ENCODE measurements at places on chromosomes 5 and 9.

DNA sequence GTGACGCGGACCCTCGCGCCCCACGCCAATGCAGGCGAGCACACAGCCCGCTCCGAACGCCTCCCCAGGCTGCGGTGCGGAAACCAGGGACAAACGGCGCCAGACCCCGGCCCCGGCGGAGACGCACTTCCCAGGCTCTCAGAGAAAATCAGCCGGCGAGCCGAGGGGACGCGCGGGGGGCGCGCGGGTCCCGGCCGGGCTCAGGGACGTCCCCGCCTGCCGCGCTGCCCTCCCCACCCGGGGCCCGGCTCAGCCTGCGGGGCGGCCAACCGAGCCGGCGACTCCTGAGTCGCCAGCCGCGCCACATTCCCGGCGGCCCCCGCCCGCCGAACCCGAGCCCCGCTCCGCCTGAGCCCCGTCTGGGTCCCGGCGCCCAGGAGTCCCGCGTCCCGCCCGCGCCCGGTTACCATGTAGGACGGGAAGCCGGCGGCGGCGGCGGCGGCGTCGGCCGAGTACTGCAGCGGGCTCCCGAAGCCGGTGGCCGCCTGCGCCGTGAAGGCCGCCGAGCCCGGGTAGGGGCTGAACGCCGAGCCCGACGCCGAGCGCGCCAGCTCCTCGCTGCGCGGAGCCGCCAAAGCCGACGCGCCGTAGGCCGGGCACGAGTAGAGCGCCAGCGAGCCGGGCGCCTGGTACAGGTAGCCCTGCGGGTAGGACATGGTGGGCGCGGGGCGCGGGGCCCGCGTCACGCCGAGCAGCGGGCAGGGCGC lies 566 bp downstream of the IRX2 start:
- no peak for DNase-seq

- no peak for DNase-seq
Measured at GRCh38 chr5:145636371-145636770, 198.8 kb downstream of the PRELID2 start.

- DNase-seq, result no peak
Measured at GRCh38 chr9:21758540-21758939, 43.9 kb upstream of the MTAP start.

DNA sequence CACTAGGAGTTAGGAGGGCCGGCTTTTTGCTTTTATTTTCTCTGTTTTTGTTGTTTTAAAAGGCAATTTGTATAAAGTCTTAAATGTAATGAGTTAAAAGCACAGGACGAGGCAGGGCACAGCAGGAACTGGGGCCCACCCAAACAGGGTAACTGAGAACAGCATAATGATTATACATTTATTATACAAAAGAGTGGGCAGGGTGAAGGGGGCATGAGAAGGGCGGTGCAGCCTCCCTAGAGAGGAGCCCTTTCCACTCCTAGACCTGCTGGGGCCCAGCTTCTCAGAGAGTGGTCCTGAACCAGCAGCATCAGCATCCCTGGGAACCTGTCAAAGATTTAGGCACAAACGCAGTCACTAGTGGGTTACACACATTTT lies 438.0 kb downstream of the AGTPBP1 start:
- no peak for DNase-seq

DNA sequence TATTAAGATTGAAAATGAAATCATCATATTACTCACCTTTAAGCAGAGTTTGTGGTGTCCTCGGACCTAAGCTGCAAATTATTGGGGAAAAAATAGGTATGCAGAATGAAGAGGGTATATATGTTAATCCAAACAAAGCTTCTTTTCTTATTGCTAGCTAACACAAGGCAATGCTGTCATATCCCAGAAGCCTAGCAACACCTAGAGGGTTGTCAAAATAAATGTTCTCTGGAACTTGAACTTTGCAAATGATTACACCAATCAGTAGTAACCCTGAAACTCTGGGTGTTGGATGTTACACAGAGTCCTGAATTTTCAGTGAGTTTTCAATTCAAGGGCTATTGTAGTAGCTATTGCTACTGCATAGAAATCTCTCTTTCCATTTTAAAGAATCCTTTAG lies at the start of gene C6:
Gene C6, minus strand, starts transcription at position 193 of the 400 bp plus-strand sequence. CDS start 10,302 bp downstream, outside the sequence.
- no peak for DNase-seq

DNA sequence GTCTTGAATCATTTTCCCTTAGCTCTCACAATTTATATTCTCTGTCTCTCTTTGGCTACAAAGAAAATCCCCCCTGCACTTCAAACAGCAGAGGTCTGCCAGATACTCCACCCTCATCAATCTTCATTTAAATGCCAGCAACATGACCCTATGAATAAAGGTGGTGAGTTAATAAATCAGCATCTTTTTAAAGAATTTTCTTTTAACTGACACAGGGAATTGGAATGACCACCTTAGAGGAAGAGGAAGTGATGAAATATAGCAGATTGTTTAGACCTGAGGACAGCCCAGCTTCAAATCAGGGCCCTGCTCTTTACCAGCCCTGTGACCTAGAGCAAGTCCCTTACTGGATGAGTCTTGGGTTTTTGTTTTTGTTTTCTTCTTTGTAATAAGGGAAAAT lies 223.1 kb upstream of the PAPPA start:
- DNase-seq, result no peak

GRCh38 chr5:39941416-39941815 lies 516.6 kb upstream of the DAB2 start:
- no peak for DNase-seq

DNA sequence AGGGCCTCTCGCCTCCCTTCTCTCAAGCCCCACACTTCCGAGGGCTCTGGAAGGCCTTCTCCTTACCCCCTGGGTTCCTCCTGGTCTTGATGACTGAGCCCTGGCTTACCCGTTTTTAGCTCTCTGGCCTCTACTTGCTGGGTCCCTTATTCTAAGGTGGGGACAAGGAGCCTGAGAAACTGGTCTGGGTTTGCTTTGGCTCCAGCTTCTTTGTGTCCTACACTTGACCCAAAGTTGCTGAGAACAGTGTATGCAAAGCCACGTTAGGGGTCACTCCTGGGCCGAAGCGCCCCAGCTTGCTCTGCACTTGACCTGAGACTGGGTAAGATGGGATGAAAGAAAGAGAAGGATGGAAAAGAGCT lies 788 bp downstream of the ZNF346 start:
- DNase-seq, result peak; percentile 54

DNA sequence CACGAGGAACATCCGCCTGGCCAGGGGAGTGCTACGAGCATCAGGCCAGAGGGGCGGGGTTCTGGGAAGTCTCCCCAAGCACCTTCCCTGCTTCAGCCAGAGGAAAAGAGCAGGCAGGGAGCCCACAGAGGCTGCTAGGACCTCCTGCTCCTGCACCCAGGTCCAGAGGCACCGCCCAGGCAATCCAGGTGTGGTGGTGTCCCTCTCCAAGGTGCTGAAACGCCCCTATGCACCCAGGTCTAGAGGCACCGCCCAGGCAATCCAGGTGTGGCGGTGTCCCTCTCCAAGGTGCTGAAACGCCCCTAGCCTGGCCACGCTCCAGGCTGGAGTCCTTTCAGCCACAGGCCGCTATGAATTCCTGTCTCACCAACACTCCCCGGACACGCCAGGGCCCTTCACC lies 10.7 kb upstream of the UBAC1 start:
- DNase-seq, result no peak

GRCh38 chr9:104747245-104747564 lies 278 bp upstream of the NIPSNAP3A start:
- DNase-seq, result no peak

GRCh38 chr9:125756518-125756917 lies 9.3 kb downstream of the PBX3 start:
- DNase-seq, result no peak

GRCh38 chr9:91056917-91057316 lies 255.3 kb downstream of the SYK start:
- DNase-seq, result no peak

DNA sequence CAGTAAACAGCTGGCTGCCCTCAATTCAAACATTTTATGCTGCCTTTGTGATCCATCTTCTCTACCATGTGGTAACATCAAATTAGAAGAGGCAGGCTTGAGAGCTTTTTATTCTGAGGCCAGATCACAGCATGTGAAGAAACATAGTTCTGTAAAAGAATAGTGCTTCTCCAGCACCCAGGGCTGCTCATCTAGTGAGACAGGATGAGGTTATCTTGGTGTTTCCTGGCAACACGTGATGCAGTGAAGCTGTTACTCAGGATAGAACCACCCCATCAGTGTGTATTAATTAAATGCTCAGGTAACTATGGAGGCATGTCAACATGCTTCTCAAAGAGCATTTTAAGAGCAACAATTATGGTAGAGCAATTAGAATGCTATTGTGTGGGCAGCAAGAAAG lies 400.5 kb upstream of the ACO1 start:
- DNase-seq, result no peak

DNA sequence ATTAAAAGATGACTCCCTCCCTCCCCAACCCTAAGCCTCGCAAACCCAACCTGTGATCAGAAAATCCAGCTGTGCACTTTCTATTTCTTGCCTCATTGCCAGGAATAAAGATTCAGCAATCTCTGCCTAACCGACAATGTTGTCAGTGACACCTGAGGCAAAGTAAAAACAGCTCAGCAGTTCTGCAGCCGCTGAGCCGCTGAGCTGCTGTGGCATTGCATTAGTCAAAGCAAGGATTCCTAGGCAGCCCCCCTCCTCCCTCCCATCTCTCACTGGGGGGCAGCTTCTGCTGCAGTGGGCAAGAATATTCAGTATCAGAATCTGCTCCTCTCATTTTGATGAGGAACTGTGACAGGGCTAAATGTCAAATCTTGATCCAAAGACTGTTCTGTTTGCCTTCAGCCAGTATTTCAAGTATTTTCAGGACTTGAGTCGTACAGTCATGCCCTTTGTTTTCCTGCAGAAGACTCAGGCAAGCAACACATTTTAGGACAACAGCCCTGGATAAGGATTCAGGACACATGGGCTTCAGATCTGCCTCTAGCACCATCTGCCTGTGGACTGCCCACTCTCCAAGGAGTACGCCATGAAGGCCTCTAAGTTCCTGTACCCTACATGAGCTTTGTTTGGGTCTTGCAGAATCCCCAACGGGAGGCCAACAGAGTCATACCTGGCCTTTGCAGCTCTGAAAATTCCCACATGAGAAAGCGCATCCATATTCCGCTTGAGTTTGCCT lies 41.1 kb upstream of the DAP start:
- DNase-seq, result peak; percentile 13

- no peak for DNase-seq
Measured at GRCh38 chr5:151661968-151662732, 24.6 kb downstream of the SPARC start.

GRCh38 chr5:6450319-6450833 lies 1.7 kb downstream of the UBE2QL1 start:
- DNase-seq, result no peak

GRCh38 chr9:16417161-16417560 lies 453.3 kb downstream of the BNC2 start:
- no peak for DNase-seq

DNA sequence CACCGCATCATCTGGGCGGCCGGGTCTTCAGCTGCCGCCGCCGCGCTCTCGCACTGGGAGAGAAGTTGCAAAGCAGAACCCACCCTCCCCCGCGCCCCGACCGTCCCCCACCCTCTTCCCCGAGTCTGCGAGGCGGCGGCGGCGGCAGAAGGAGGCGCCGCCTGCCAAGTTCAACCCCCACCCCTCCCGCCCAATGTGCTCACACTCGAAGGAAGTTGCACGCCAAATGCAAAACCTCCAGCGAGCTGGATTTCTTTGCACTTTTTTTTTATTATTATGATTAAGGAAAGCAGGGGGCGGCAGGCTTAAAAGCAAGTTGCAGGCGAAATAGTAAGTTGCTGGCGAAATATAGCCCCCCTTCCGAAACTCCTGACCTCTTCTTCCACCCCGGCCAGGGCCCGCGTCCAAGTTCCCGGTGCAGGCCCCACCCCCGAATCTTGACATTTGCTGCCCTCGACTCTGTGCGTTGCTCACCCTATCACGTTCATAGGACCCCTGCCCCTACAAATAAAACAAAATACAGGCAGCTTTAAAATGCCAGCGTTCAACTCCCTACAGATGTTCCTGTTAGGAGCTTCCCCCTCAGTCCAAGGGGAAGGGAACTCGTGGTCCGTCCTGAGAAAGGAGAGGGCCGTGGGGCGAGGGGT lies 1.1 kb upstream of the NR3C1 start:
- peak; percentile 69 for DNase-seq

DNA sequence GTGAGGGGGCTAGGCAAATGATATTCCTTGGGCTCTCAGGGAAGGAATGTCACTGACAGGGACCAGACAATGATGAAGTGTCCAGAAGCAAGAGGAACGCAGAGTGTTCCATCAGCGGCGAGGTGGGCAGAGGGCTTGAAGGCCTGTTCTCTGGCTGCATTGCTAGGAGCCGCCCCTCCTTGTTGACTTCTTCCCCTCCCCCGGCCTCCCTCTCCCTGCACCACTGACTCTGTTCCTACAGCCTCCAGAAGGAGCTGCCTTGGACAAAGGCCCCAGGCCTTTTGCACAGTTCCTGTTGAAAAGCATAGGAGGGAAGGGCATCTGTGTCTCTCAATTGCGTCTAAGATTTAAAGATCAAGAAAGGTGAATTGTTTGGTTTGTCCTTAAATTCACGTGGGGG lies 12.4 kb downstream of the TLX3 start:
- DNase-seq, result no peak

- DNase-seq, result no peak
Measured at GRCh38 chr5:170277867-170278281, 19.7 kb downstream of the LCP2 start.

DNA sequence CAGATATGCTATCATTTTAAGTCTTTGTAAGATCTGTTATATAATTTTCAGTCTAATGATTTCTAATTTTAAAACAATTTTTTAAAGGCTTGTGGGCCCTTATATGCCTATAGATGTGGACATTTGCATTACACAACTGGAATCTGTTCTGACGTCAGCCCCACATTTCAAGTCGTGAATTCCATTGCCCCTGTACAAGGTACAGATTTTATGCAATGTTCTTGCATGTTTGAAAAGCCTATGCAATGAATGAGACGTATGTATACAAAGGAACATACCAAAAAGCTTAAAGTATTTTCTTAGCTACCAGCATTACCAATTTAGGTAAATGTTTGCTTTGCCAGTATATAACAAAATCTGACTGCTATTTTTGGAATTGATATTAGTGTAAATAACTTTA lies 77.2 kb downstream of the ITGA1 start:
- DNase-seq, result no peak

- DNase-seq, result no peak
Measured at GRCh38 chr5:62214701-62215100, 91.3 kb upstream of the KIF2A start.

GRCh38 chr9:109052416-109052815 lies 39.1 kb upstream of the CTNNAL1 start:
- no peak for DNase-seq
